Left hindlimb (tissue), 1 donor: ENCODE measurements at places on chromosomes 5 and 9.
A peak's percentile ranks its signal among the peaks of the same experiment; 100 is the strongest.

GRCh38 chr9:21104787-21105186, 27.0 kb upstream of the IFNB1 start:
- no peak for DNase-seq

DNA sequence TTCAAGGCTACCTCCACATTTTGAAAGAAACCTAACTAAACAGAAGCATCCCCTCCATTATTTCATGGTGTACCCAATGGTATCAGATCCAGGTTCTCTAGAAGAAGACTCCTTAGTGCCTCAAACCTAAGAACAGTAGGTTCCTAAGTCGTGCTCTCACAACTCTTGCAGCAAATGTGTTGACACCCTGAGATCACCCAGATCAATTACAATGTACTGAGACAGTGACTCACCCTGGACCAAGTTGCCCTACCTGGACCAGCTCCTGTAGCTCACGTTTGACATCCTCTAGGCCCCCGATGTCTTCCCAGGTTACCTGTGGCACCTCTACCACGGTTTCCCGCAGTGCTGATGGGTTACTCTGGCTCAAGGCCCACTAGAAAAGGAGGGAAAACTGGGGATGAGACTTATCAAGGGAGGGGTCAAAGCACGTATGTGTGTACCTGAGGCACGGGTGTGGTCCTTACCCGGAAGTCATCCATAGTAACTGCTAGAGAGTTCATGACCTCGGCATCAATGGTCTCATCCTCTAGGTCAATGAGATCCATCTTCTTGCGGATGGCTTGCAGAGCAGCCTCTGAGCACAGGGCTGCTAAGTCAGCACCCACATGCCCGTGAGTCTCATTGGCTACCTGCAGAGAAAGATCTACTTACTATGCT, 11.7 kb downstream of the VCP start:
- peak; percentile 14 for DNase-seq

GRCh38 chr5:141512911-141513626, 24.2 kb downstream of the PCDHGC5 start:
- DNase-seq, result peak; percentile 87

- DNase-seq, result peak; percentile 71
These were observed 123.7 kb upstream of the CPEB4 start for GRCh38 chr5:173764332-173765028.

DNA sequence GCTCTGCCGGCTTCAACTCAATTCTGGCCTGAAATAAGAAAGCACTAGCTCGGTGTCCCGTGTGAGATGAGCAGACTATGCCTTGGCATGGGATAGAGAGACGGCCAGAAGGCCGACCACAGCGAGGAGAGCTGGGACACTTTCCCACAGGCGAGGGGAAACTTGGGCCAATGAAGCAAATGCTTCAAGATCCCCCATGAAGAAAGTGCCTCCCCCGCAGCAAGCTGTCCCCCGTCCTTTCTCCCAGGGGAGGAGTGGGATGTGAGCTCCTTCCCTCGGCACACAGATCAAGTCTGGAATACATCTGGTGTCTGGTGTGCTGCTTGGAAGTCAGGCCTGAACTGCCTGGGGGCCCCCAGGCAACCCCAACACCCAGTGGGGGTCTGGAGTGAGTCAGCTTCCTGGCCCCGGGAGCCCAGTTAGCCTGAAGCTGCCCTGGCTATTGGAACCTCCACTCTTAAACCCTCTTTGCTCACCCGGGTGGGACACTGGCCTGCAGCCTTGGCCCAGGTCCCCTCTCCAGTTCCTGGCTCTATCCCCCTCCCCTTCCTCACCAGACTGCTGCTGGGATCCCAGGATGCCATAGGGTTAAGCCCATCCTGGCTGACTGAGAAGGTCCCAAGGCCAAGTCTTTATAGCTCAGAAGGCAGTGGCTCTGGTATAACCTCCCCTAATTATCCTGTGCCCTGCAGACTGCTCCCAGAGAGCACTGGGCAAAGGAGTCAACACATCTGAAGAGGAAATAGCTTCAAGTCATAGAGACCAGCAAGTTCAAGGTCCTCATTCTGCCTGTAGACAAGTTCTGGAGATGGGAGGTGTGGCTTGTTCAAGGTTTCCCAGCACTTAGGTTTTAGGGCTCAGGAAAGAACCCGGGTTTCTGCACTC, 205.3 kb downstream of the TTLL11 start:
- DNase-seq, result no peak

- no peak for DNase-seq
These were observed 313.9 kb downstream of the HTR1A start for GRCh38 chr5:63648376-63648775.

DNA sequence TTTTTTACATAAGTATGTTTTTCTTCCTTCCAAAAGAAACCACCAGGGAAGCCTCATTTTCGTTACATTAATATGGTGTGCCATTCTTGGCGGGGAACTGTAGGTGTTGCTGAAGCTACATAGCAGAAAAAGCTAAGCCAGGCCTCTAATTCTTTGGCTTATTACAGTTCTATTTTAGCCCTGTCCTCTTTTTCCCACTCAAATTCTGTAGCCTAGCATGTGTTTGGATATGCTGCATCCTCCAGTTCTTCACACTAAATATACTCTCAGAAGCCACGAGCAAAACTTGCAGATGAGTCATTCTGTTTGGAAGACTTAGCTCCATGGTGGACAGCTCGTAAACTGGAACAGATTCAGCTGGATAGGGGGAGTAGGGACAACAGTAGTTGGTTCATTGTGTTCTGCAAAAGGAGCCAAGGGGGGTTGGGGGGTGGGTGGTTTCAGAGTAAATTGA, 369.4 kb downstream of the TMEM161B start:
- DNase-seq, result peak; percentile 34

- no peak for DNase-seq
These were observed 30.2 kb upstream of the ANXA1 start for GRCh38 chr9:73121375-73121935.
